ENCODE measurements at places on chromosomes 12 and 14.

- no peak for DNase-seq
Measured at GRCh38 chr12:7609495-7609894, 56.2 kb downstream of the APOBEC1 start.

GRCh38 chr14:70113211-70113610 lies 75.5 kb downstream of the SLC8A3 start:
- no peak for DNase-seq

- peak; percentile 60 for DNase-seq
Measured at GRCh38 chr14:92783813-92784431, 10.2 kb upstream of the GOLGA5 start.

GRCh38 chr12:24507827-24508226 lies 441.1 kb downstream of the BCAT1 start:
- no peak for DNase-seq

Measured in GM13976 (cell line).